ENCODE measurements at places on chromosomes 3 and 15. TPM values are rescaled to one million over a fixed set of nuclear protein-coding genes. Genes with fewer than 3 reads are reported as not detected.

- peaks cover 8% of the 10 kb centered on the region for H3K27me3 ChIP-seq
- DNase-seq, result no peak
- H3K36me3 ChIP-seq, result no peaks in the 10 kb centered on the region
- no peak overlapping the region for H3K27ac ChIP-seq
- peaks cover 20% of the 10 kb centered on the region for H3K4me1 ChIP-seq
Measured at GRCh38 chr15:29044503-29044901, 158.7 kb downstream of the APBA2 start.

GRCh38 chr15:64134345-64134829 lies 17.1 kb upstream of the SNX22 start:
- no peak overlapping the region for H3K27ac ChIP-seq
- no peak for DNase-seq
- no peak overlapping the region for H3K4me3 ChIP-seq
- H3K27me3 ChIP-seq, result no peaks in the 10 kb centered on the region

DNA sequence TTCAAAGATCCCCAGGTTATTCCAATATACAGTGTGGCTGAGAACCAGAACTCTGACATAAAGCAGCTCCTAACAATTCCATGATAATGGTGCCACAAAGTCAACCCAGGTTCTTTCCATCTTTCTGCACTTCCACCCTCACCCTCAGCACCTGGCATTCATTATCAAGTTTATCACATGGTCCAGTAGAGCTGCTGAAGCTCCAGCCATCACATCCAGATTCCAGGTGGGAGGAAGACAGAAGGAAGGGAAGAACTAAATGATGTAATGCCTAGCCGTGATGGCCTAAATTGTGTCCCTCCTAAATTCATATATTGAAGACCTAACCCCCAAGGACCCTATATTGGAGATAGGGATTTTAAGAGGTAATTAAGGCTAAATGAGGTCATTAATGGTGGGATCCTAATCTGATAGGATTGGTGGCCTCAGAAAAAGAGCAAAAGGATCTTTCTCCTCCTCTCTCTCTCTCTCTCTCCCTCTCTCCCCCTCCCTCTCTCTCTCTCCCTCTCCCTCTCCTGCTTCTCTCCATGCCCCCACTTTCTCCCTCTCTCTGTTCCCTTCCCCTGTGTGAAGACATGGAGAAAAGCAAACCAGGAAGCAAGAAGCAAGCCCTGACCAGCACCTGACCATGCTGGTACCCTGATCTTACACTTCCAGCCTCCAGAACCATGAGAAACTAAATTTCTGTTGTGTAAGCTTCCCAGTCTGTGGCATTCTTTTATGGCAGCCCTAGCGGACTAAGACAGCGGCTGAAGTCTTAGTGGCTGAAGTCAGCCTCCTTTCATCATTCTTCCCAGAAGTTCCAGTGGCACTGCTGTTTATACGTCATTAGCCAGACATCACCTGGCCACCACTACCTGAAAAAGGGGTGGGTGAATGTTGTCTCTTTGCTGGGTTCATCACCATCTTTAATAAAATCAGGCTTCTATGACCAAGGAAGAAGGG lies 369.7 kb upstream of the PROK2 start:
- no peak for DNase-seq
- H3K27me3 ChIP-seq, result no peaks in the 10 kb centered on the region
- no peak overlapping the region for H3K27ac ChIP-seq
- H3K4me1 ChIP-seq, result no peaks in the 10 kb centered on the region
- H3K4me3 ChIP-seq, result no peak overlapping the region

Gene SLC33A1
- total RNA-seq, result 27.4 TPM

Gene ROPN1
- not detected for total RNA-seq

- H3K27ac ChIP-seq, result no peak overlapping the region
- H3K27me3 ChIP-seq, result no peaks in the 10 kb centered on the region
- no peak for DNase-seq
- no peaks in the 10 kb centered on the region for H3K4me1 ChIP-seq
Measured at GRCh38 chr3:923161-923910, 169.5 kb upstream of the CNTN6 start.
